Umbilical cord (tissue), 2 donors: ENCODE measurements at places on chromosomes 11 and 22. TPM values are rescaled to one million over a fixed set of nuclear protein-coding genes. Genes with fewer than 3 reads are reported as not detected.

DNA sequence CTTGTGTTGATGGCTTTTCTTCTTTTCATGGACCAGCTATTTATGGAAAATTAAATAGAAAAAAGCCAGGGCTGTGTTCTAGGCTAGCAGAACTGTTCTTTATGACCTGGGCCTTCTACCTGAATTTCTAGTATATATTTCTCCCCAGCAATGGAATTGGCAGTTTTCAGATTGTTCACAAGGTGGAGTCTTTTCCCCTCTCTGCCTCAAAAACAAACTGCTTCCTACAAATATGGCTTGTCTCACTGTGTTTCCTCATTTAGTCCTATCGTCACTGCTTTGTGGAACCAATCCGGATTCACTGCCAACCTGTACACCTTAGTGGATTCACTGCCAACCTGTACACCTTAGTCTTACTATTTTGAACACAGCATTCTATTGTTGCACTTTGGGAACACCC is 5.0 kb upstream of the APOL5 start:
- no peak for DNase-seq

DNA sequence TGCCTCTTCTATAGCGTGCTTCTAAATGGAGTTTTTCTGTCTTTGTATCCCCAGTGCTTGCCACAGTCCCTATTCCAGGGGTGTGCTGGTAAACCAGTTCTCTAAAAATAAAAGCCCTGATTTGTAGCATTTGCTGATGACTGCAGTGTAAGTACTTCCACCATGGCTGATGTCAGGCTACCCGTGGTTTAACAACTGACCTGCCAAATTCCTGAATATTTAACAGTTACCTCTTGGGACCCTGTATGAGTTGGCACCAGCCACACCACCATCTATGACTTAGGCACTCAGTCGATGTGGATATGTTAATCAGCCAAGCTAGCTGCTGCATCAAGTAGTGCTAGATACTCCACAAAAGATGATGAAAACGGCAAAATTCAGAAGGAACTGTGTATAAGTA is 94.0 kb upstream of the MTNR1B start:
- DNase-seq: no peak

PICK1 gene
- total RNA-seq: 5.5 TPM

CD6 gene
- 0.24 TPM for total RNA-seq

GAS2L1 gene
- 1.7 TPM for total RNA-seq

DNA sequence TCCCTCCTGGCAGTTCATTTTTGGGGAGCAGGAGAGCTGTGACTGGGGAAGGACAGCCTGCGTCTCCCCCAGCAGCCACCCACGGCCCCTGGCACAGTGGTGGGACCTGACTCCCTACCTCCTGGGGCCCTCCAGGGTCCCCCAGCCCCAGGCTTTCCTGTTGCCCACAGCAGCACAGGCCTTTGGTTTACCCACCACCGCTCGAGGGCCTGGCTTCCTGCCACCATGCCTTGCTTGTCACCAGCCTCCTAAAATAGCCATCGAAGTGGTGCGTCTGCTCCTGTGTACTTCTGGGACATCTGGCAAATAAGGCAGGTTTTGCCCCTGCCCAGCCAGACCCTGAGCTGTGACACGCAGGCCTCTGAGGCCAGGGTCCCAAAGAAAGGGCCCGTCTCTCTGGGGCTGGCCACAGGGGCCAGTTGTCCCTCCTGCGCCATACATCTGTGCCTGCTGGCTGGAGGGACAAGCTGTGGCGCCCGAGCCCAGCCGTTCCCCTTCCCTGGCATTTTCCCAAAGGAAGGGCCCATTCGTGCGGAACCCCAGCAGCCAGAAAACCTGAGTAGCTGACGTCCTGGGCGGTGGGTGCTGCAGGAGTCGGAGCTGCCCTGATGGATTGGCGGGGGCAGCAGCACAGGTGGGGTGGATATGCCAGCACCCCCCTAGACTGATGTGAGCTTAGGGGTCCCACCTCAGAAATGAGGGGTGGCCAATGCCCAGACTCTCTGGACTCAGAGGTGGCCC is 14.6 kb downstream of the PHLDA2 start:
- no peak for DNase-seq

GRCh38 chr11:129813231-129813791 is 2.3 kb upstream of the TMEM45B start:
- no peak for DNase-seq

OR8A1 gene
- 7.0 TPM for total RNA-seq

DNA sequence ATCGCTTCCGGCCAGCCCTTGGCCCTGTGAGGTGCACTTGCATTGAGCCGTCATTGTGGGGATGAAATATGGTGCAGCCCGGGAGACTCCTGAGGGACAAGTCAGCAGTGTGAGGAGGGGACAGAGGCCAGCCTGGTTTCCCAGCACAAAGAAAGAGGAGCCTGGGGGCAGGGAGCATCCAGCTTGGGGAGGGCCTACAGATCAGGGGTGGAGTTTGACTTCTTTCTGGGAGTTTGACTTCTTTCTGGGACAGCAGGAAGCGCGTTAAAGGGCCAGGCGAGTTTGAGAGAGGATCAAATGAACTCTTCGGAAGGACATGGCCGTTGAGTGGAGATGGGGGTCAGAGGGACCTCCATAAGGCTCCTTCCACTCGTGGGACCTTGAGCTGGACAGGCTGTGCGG is 91.9 kb downstream of the LRRC32 start:
- DNase-seq: no peak

DNA sequence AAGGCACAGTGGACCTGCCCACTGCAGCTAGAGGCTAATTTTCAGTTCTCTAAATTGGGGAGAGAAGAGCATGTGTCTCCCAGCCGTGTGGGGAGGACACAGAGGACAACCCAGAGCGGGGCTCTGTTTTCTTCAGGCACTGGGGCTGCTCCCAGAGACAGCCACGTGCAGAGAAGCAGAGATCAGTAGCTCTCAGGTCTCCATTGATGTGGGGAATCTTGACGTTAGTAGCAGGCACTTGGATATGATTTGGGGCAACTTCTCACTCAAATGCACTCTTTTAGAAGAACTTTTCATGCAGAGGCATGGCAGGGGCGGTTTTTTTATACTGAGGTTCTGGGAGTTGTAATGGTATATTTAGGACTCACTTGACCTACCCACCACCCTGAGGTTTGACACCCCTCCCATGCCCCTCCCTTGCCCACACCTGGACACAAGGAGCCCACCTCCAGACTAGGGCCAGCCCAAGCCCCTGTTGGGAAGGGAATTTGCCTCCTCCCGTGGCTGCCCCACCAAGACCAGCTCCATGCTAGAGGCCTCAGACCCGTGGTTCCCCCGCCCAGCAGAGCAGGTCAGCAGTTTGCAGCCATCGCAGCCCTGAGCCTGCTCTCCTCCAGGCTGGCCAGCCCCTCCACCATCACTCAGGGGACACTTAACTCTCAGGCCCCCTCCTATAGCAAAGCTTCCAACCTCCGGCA is 94.2 kb upstream of the RTL6 start:
- DNase-seq: no peak

ZNRF3 gene
- 7.7 TPM for total RNA-seq

DNA sequence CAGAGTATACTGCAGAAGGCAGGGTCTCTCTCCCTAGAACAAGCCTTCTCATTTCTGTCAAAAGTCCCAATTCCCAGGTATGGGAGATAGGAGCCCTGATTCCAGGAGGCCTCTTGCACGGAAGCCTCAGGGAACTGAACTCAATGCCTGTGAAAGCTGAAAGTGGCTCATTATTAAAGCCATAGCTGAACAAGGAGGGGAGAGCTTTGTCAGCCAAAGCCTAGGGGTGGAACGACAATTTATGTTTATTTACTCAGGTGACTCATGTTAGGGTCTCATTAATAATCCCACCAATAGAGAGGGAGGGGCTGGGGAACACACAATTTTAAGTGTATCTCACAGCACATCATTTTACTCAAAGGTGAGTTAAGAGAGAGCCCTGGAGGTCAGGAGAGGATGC is 44.9 kb downstream of the DSCAML1 start:
- no peak for DNase-seq

FOLR1 gene
- total RNA-seq: 5.1 TPM

DNA sequence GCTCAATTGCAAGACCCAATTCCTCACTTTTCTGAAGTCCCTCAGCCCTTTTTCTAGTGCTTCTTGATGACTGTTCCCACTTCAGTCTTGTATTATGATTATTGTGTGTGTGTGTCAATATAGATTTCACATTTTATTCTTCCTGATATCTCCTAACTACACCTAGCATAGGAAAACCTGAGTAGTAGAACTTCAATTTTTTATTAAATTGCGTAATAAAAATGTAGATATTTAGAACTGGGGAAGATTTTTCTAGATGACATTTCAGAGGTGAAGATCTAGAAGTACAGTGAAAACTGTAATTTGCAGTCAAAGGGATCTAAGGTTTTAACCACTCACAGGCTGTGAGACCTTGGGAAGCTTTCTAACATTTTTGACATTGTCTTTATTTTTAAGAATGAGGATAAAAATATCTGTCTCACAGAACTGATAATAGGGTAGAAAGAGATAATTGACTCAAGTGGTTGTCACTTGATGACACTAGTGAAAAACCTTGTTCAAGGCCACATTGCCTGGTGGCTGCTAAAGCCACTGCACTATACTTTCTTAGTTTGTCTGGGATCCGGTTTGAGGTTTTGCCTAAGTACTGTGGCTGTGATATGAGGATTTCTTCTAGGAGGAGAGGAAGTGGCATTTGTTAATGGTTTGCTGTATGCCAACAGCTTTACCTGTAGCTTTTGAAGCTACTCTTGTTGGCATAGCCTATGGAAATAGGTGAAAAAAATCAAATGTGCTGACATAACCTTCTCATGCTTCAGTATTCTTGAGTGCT is 32.2 kb upstream of the SESN3 start:
- no peak for DNase-seq

DNA sequence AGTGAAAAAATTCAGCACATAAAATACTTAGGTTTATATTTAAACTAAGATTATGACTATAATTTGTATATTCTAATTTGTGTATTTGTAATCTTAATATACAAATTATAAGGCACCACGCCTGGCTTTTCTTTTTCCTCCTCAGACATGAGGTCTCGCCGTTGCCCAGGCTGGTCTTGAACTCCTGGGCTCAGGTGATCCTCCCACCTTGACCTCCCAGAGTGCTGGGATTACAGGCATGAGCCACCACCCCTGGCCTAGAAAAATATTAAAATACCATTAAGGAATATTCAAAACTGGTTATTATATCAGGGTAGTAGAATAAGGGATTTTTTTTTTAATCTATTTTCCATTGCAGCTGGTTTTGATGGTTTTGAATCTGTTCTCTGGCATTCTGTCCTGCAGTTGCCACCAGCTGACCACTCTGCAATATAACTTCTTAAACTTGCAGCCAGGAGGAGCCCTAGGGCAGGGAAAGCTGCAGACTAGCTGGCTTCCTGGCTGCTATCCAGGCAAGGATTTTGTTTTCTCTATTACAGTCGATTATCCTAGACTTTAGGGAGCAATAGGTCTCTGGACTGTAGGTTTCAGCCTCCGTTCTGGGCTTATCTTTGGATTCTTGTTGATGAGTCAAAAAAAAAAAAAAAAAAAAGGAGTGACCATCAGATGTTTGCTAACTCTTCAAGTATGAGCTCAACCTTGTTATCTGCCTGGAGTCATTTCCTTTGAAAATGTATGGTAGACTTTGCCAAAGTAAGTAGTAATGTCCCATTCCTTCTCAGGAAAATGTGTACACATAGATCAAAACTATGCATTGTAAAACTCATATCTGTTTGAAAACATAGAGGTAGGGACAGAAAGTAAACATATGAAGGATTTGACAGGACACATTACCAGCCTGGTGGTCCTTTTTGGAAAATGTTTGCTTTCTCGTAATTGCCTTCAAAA is 13.2 kb downstream of the POLA2 start:
- DNase-seq: peak; percentile 94

GNAZ gene
- 15.6 TPM for total RNA-seq

- peak; percentile 97 for DNase-seq
Observed at GRCh38 chr11:9568854-9569587, 4.4 kb upstream of the WEE1 start.

DDTL gene
- 3.6 TPM for total RNA-seq

CST6 gene
- 4.6 TPM for total RNA-seq

GRCh38 chr11:86091566-86091965 is 22.7 kb upstream of the PICALM start:
- no peak for DNase-seq

DNA sequence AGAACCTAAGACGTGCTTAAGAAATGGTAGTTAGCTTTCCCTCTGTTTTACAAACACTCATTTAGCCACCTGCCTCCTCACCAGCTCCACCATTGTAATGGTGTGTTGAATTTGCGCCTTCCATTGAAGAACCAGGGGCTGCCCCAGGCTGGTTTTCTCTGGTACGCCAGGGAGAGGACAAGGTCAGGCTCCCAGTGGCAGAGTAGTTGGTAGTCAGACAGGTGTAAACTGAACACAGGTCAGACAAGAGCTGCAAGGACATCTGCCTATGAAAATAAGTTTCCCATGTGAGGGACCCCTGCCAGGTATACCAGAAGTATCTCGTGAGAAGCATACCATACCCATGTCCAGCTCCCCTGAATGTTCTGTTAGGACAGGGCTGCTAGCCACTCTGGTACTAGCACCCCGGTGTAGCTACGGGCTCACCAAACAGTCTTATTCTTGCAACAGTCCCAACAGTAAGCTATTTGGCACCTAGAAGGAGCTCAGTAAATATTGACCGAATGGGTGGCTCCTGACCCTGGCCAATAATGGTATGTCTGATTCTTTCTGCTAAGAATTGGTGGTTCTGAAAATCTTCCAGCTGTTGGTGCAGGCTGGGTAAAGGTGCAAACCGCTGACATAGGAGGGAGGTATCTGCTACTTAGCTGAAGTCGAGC is 359.0 kb downstream of the LARGE1 start:
- DNase-seq: no peak
